A549 treated with CORT108297 at 1 μM for 4 hours (cell line): ENCODE measurements at places on chromosomes 11 and 22. TPM values are rescaled to one million over a fixed set of nuclear protein-coding genes. Genes with fewer than 3 reads are reported as not detected.

ZP1 gene
- total RNA-seq = 0.09 to 0.19 TPM (median 0.12 TPM) in 5 replicates

GAS2 gene
- total RNA-seq = 0.68 to 1.4 TPM (median 0.92 TPM) in 5 replicates

SNX32 gene
- total RNA-seq = 0.06 to 0.27 TPM (median 0.08 TPM) in 3 of 5 replicates, not detected in the others

FGF19 gene
- total RNA-seq = 0.03 to 0.08 TPM in 2 of 5 replicates, not detected in the others

GUCY1A2 gene
- 0.02 to 0.08 TPM (median 0.07 TPM) in 5 replicates for total RNA-seq

NCAM1 gene
- not detected in 5 replicates for total RNA-seq

C22orf31 gene
- not detected in 5 replicates for total RNA-seq
